Renal cortical epithelial cell (primary cell): ENCODE measurements at places on chromosomes 7 and 10. TPM values are rescaled to one million over a fixed set of nuclear protein-coding genes. Genes with fewer than 3 reads are reported as not detected.

The TMEM236 gene
- total RNA-seq: 0.10 TPM in 1 of 2 replicates, not detected in the other

- DNase-seq: no peak
These were observed 41.2 kb downstream of the CAMK2B start for GRCh38 chr7:44284216-44284615.

GRCh38 chr10:35382096-35382495 is 45.8 kb downstream of the CCNY start:
- no peak for DNase-seq

- DNase-seq: no peak
These were observed 28.6 kb downstream of the PLA2G12B start for GRCh38 chr10:72925951-72926465.

- no peak for DNase-seq
These were observed 158.3 kb upstream of the PPP2R2D start for GRCh38 chr10:131742500-131742951.

DNA sequence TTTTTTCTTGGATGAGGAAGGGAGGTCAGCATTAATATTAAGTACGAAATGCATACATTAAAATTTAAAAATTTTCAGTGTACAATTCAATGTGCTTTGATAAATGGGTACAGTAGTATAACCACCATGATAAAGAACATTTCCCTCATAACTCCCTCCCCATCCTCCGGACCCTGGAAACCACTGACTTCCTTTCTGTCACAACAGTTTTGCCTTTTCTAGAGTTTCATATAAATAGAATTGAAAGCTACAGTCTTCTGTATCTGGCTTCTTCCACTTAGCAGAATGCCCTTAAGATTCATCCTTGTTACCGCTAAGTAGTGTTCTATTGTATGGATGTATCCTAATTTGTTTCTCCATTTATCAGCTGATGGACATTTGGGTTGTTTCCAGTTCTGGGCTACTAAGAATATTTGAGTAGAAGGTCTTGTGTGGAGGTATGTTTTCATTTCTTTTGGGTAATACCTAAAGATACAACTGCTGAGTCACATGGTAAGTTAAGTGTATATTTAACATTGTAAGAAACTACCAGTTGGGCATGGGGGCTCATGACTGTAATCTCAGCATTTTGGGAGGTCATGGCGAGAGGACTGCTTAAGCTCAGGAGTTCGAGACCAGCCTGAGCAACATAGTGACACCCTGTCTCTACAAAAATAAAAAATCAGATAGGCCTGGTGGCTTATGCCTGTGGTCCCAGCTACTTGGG is 30.8 kb downstream of the ABI1 start:
- DNase-seq: no peak

- DNase-seq: no peak
These were observed 818.5 kb downstream of the XPNPEP1 start for GRCh38 chr10:109104806-109105205.

DNA sequence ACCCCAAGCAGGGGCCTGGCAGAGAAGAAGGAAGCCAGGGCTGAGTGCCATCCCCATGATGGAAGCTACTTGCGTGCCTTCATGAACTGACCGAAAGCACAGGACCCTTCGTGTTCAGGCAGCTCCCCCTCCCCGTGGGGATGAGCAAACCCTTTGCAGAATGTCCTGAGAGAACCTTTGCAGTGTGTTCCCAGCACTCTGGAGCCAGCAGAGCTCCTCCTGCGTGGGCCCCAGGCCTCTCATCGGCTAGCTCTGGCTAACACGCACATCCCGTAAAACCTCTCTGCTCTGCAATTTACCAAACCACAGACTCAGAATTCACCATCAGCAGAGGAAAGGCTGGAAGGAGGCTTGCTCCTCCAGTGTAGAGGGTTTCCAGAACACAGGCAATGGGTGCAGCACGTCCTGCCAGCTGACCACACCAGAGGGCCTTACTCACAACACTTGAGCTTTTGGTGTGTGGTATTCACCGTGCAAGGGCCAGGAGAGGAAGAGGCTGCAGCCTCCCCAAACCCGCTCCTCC is 3.1 kb downstream of the SH3PXD2A start:
- no peak for DNase-seq

DNA sequence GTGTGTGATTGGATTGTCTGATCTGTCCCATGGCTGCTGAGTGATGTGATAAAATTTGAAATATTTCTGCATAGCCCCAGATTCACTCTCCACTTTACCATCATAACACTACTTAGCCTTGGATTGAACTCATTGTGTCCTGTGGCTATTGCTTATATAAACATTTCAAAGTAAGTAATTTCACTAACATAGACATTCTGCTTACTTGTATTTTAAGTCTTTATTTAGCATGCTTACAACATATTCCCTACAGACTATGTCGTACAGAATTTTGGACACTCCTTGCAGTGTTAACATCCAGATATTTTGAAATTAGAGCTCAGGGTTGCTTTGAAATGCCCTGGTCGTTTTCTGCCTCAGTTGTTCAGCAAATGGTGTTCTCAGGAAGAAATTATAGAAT is 117.6 kb downstream of the LRRC4 start:
- DNase-seq: no peak

DNA sequence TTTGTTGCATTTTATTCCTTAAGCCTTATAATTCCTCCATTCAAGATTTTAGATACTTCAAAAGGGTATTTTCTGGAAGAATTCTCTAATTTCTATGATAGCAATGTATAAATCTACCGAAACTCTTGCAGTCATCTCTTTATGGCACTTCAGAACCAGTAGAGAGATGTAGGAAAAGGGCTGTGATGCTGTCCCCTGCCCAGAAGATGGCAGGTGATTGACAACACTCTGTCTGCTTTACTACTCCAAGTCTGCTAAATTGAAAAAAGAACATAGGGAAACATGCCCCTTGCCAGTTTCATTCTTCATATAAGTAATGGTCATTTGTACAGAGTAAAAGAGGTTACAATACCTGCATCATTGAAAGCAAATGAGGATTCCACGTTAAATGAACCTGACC is 5.1 kb downstream of the TCTN3 start:
- DNase-seq: no peak

DNA sequence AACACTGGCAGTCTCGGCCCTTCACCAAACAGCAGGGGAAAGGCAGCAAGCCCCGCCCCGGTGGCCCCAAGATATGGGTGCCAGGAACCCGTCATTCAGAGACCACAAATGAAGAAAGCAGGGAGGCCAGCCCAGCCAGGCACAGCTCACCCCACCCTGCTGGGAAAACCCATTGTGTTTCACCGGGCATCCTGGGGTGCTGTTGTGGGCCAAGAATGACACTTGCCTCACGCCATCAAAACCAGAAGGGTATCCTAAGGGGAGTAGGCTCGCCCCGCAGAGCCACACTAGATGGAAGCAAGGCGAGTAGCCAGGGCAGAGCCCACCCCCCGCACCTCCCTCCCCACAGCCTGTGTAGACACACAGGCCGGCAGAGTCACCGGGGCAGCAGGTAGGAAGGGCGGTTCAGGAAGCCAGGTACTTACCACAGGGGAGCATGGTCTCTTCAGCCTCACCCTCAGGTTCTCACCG is 72.5 kb upstream of the KCNMA1 start:
- no peak for DNase-seq

The PIK3AP1 gene
- total RNA-seq: 5.4 and 14.9 TPM in 2 replicates

- no peak for DNase-seq
These were observed 10.3 kb downstream of the PKD1L1 start for GRCh38 chr7:47937711-47938573.

The BBS9 gene
- 12.0 and 23.7 TPM in 2 replicates for total RNA-seq

DNA sequence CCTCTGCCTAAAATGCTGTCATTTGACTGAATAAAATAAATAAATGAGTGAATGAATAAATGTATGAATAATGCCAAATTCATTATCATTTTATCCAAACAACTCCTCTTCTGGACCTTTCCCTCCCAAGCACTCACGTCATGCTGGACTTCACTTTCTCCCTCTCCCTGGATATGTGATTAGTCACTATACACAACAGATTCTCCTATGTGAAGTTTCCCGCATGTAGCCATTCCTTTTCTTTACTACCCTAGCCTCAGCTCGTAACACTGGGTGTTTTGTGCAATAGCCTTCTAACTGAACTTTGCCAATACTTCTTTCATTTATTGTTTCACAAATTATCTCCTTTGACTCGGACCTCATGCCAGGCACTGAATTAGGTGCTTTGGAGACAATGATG is 87.6 kb upstream of the IL6 start:
- no peak for DNase-seq

The SEMA3A gene
- total RNA-seq: 7.1 and 16.0 TPM in 2 replicates

GRCh38 chr7:73669858-73670385 is 2.3 kb downstream of the VPS37D start:
- no peak for DNase-seq
